ENCODE measurements at places on chromosomes 5 and 9. TPM values are rescaled to one million over a fixed set of nuclear protein-coding genes. Genes with fewer than 3 reads are reported as not detected.

- H3K36me3 ChIP-seq = no peaks in the 10 kb centered on the region
- H3K4me1 ChIP-seq = no peaks in the 10 kb centered on the region
- H3K27ac ChIP-seq = no peak overlapping the region
- DNase-seq = no peak
- H3K4me3 ChIP-seq = no peak overlapping the region
- no peaks in the 10 kb centered on the region for H3K27me3 ChIP-seq
Measured at GRCh38 chr5:166562246-166562645, 1729.2 kb upstream of the WWC1 start.

The SPINK13 gene
- total RNA-seq = not detected

- H3K36me3 ChIP-seq = no peaks in the 10 kb centered on the region
- no peak overlapping the region for H3K27ac ChIP-seq
- no peak overlapping the region for H3K4me3 ChIP-seq
- H3K27me3 ChIP-seq = peaks cover 13% of the 10 kb centered on the region
Measured at GRCh38 chr5:135880278-135880677, 15.4 kb downstream of the IL9 start.

GRCh38 chr5:139746691-139747582 lies 48.7 kb upstream of the PSD2 start:
- peak overlapping the region; percentile 89 for H3K4me3 ChIP-seq
- H3K36me3 ChIP-seq = no peaks in the 10 kb centered on the region
- H3K4me1 ChIP-seq = peaks cover 69% of the 10 kb centered on the region
- H3K27me3 ChIP-seq = no peaks in the 10 kb centered on the region
